ENCODE measurements at places on chromosomes 6 and 20.
A peak's percentile ranks its signal among the peaks of the same experiment; 100 is the strongest.

GRCh38 chr6:111680015-111680712 lies 74.5 kb upstream of the TRAF3IP2 start:
- no peak for DNase-seq

- DNase-seq = no peak
Observed at GRCh38 chr6:6230286-6230685, 90.2 kb downstream of the F13A1 start.

- DNase-seq = no peak
Observed at GRCh38 chr20:57496592-57496991, 28.3 kb downstream of the CTCFL start.

DNA sequence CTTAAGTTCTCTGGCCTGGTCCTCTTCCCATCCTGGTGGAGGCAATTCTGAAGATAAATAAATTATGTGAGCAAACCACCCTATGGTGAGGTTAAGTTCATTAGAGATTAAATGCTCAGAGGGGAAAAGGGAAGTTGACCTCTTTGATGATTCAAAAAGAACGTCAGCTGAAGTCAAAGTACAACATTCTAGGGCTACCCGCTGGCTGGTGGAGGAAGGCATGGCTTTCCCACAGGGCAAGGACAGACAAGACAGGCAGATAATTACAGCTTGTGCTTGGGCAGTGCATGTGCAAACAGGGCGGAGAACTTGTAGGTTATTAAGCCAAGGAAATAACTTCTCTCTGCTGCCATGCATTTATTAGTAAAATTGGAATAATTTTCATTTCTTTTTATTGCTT lies 91.0 kb upstream of the SLC24A3 start:
- no peak for DNase-seq

GRCh38 chr6:166670894-166671293 lies 43.8 kb upstream of the RPS6KA2 start:
- no peak for DNase-seq

- no peak for DNase-seq
Observed at GRCh38 chr20:44792796-44793195, 17.6 kb downstream of the RIMS4 start.

DNA sequence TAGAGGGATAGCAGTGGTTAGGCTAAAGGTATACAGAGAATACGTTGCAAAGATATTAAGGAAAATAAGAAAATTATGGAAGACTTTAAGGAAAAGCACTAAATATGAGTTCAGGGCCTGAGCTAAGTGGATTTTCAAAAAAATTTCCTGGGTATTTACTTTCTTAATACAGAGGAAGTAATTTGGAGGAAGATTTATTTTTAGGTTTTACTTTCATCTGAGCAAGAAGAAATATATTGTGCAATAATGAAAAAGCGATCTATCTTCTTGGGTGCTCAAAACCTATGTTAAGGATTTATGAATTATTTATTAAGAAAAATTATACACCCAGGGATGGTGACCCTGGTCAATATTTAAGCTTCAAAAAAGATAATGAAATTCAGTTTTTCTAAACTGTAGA lies 224.7 kb downstream of the PLCB1 start:
- no peak for DNase-seq

GRCh38 chr6:3340894-3341293 lies 82.1 kb downstream of the PSMG4 start:
- no peak for DNase-seq

GRCh38 chr6:169229615-169230321 lies 23.9 kb downstream of the THBS2 start:
- no peak for DNase-seq

- DNase-seq = no peak
Observed at GRCh38 chr6:92608751-92609150, 810.6 kb downstream of the EPHA7 start.

DNA sequence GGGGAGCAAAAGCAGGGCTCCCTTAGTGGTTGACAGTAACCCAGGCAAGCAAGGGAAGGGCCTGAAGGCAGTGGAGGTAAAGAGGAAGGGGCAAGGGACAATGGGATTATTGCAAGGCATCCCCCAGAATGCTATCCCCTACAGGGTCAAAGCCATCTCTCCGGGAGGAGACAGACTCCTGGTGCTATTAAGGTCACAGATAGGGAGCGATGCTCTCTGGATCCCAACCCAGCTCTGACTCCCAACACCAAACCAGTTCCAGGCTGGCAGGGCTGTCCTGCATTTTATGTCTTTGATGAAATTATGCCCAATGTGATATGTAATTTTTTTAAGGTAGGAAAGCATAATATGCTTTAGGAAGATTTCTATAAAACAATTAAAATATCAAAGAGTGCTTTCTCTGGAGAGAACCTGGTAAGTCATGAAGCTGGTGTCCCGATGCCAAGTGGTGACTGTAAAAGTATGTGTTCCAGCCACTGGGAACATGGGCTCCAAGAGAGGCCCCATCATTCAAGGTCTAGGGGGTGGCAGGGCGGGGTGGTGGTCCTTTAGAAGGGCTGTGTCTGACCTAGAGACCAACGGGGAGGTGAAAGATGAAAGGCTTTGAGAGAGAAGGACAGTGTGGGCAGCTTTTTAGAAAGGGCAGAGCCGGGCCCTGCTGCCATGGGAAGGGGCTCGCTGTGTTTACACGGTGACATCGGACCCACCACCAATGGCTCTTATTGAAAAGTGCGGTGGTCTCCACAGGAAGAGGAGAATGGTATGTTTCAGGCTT lies 276.5 kb downstream of the CDC5L start:
- DNase-seq = no peak

DNA sequence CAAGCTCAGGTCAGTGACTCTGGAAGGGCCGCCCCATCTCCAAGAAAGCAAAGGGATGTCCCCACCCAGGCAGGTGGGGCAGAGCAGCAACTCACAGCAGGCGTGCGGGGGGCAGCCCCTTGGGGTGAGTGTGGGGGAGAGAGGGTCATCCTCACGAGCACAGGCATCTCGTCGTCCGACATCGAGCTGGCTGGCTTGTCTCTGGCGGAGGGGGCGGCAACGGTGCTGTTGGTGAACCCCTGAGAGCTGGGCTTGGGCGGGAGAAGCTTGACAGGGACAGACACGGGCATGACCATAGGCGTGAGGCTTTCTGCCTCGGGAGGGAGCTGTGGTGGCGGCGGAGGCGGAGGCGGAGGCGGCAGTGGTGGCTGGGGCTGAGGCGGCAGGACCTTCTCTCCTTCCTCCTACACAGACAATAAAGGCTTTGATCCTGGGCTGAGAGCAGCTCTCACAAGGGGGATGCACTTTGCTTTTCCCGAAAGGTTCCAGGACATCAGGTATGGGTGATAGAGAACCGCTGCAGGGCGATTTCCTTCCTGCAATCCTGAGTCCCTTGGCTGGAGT lies 45.6 kb upstream of the MRPS10 start:
- DNase-seq = no peak

DNA sequence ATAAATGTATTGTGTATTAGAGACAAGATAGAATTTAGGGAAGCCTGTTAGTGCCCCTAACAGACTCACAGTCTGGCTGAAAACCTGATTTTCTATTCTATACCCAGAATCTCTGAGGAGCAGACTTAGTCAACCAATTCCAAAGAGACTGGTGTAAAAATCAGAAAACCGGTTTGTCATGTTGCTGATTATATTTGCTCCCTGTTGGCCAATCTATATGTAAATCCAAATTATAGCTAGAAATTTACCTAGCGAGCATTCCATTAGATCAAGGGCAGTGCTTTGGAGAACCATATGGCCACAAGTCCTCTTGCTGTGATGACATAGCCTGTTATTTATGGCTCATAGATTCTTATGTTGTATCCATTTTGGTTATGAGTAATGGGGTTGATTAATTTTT lies 4.8 kb downstream of the NFYA start:
- DNase-seq = no peak

- DNase-seq = no peak
Observed at GRCh38 chr6:31287619-31288018, 15.7 kb upstream of the HLA-C start.

GRCh38 chr6:82410151-82410648 lies 46.6 kb downstream of the TPBG start:
- no peak for DNase-seq

- DNase-seq = no peak
Observed at GRCh38 chr6:131223416-131223815, 88.1 kb downstream of the AKAP7 start.

GRCh38 chr6:74931558-74931957 lies 274.3 kb downstream of the COL12A1 start:
- no peak for DNase-seq

- DNase-seq = no peak
Observed at GRCh38 chr20:47606414-47606982, 104.8 kb downstream of the NCOA3 start.

DNA sequence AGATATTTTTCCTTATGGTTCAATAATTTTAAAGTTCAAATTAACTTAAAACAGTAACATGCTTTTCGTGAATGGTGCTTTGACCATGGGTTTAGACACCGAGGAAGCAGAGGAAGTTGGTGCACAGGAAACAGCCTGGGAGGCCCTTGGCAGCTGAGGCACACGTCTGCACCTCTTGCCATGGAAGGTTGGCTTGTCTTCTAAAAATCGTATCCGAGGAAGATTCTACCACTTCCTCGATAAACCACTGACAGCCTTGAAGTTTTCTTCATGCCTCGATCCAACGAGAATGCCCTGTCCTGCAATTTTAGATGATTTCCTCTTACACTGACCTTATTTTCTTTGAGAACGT lies 12.2 kb downstream of the DLL1 start:
- no peak for DNase-seq

DNA sequence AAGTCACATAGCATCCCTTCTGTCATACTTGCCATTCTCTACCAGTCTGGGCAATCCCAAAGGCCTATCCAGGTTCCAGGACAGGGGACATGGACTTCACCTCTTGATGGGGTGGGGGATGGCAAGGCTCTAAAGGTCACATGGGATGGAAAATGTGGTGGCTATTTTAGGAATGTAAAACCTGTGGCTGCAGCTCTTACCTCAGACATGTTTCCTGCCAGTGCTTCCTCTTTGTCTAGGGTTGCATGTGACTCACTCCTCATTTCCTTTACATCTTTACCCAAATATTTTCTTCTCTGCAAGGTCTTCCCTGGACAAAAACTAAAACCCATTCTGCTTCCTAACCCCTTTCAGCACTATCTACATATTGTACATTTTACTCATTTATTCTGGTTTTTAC lies 135.7 kb downstream of the BTBD3 start:
- DNase-seq = no peak

DNA sequence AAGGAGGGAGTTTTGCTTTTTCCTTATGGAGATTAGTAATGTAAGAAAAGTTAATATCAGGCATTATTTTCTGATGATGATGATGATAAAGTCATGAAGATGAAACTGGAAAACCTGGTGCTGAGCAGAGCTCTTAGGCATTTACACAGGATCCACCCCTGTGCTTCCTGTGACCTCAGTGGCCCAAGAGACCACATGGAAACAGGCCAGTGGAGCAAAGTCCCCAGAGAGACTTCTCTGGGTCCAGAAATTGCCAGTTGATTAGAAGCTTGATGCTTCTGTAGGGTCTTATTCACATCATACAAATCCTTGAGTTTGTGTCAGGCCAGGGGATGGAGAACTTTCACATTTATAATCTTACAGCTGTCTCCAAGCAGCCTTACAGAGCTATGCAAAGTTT lies 46.1 kb downstream of the SLC13A3 start:
- DNase-seq = no peak

DNA sequence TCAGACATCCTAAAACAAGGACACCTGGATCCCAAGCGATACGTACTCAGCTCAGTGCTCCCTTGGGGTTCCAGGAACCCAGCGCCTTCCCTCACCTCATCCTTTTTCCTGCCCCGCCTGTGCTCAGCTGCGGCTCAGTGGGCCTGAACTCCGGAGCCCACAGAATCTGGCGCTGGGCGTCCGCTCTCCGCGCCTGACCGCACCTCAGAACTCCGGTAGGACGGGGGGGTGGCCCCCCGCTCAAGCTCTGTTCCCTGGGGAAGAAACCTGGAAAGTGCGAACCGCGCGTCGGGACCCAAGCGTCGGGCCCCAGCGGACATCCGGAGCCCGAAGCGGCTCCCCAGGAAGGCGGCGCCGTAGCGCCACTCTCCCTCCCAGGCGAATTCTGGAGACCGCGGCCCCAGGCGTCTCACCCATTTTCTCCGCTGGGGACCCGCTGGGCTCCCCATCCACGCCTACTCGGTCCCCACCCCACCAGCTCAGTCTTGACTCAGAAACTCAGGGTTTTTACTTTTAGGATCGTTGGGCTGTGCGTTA lies 336 bp upstream of the LY6G5C start:
- peak; percentile 23 for DNase-seq

GRCh38 chr6:148814082-148814790 lies 67.4 kb downstream of the UST start:
- DNase-seq = no peak

- no peak for DNase-seq
Observed at GRCh38 chr20:42095221-42095620, 477.0 kb upstream of the CHD6 start.

DNA sequence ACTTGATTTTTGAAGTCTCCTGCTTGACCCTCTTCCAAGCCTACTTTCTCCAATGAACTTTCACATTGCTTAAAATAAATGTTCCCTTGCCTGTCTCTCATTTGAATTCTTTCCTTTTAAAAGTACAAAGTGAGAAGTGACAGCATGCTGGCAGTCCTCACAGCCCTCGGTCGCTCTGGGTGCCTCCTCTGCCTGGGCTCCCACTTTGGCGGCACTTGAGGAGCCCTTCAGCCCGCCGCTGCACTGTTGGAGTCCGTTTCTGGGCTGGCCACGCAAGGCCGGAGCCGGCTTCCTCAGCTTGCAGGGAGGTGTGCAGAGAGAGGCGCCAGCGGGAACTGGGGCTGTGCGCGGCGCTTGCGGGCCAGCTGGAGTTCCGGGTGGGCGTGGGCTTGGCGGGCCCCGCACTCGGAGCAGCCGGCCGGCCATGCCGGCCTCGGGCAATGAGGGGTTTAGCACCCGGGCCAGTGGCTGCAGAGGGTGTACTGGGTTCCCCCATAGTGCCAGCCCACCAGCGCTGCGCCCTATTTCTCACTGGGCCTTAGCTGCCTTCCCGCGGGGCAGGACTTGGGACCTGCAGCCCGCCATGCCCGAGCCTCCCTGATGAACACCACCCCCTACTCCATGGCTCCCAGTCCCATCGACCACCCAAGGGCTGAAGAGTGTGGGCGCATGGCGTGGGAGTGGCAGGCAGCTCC lies 31.9 kb downstream of the SERPINB6 start:
- no peak for DNase-seq

- DNase-seq = no peak
Observed at GRCh38 chr20:51419231-51419630, 123.3 kb downstream of the NFATC2 start.

DNA sequence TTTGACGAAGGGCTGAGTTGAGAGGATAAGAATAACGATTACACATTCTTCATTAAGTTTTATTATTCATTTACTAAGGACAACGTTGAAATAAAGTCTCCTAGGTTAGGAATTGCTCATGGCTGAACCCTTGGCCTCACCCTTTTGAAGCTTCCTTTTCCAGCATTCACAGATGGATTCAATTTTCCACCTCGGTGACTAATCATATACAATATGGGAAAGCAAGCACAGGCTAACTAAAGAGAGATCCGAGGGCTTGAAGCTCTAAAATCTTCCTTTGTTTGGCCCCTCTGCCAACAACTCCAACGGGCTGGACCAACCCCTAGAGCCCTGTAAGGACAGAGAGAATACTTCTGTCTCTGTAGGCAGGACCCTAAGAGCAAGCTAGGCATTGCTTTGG lies 159.5 kb downstream of the SOD2 start:
- DNase-seq = no peak

- DNase-seq = no peak
Observed at GRCh38 chr6:39997101-39997635, 62.9 kb upstream of the MOCS1 start.

- no peak for DNase-seq
Observed at GRCh38 chr6:33845031-33845745, 41.4 kb upstream of the MLN start.

- no peak for DNase-seq
Observed at GRCh38 chr6:159445351-159445750, 247.7 kb downstream of the SOD2 start.

Data from activated CD4-positive, alpha-beta T cell treated with anti-CD3 and anti-CD28 coated beads, Interleukin-2, amount 50 U/mL, for 4 hours (primary cell).